Islet precursor cell (in vitro differentiated cells): ENCODE measurements at places on chromosomes 11 and 22.

DNA sequence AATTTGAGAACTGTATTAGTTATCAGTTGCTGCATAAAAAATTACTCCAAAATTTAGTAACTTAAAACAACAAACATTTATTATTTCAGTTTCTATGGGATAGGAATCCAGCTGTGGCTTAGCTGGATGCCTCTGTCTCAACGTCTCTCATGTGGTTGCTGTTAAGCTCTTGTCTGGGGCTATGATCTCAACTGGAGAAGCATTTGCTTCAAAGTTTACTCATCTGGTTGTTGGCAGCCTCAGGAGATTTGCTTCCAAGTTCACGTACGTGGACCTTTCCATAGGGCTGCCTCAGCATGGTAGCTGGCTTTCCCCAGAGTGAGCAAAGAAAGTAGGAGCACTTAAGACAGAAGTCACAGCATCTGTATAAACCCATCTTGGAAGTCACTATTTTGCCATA lies 144.9 kb upstream of the SESN3 start:
- DNase-seq: peak; percentile 52

GRCh38 chr11:46326813-46327416 lies 20.3 kb upstream of the DGKZ start:
- peak; percentile 56 for DNase-seq

GRCh38 chr11:115054570-115055538 lies 376.5 kb downstream of the NXPE2 start:
- DNase-seq: no peak

GRCh38 chr11:107648242-107648641 lies 57.3 kb downstream of the ELMOD1 start:
- DNase-seq: no peak

GRCh38 chr11:34068111-34068510 lies 16.6 kb downstream of the CAPRIN1 start:
- DNase-seq: no peak

- DNase-seq: no peak
Measured at GRCh38 chr11:114228435-114229411, 67.5 kb upstream of the NNMT start.

DNA sequence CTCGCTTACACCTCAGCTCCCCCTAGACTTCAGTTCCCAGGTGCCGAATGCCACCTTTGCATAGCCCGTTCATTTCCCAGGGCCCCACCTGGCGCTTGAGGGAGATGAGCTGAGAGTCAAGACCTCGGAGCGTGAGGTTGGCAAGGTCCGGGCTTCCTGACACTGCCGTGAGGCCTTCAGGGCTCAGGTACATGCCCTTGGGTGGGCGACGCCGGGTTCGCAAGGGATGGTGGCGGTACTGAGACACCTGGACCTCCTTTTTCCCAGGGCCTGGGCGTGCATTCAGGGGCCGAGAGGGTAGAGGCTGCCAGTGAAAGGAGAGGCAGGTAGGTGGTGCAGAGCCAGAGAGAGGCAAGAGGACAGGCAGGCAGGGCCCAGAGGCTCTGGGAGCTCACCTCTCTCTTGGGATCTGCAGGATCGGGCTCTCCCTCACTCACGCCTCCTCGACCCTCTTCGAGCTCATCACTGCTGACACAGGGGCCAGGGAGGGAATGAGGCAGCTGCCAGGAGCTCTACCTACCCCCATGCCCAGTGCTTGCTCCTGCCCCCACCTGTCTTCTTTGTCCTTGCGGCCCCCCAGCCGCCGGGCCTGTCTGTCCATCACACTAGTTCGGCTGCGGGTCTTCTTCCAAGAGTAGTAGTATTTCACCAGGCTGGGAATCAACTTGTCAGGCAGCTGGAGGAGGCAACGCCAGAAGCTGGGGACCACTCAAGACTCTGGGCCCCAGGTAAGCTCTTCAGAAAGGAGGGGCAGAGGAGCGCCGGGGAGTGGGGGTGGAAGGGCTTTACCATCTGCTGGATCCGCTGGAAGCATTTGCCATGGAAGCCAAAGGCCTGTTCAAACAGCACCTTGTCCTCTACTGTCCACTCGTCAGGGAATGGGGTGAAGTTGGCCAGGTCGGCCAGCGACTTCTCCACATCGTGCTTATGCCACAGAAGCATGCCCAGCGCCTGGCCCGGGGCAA lies 2.8 kb downstream of the RCOR2 start:
- DNase-seq: no peak

- DNase-seq: no peak
Measured at GRCh38 chr11:2394818-2395105, 5.8 kb upstream of the TSSC4 start.

GRCh38 chr11:30758518-30758917 lies 172.4 kb upstream of the MPPED2 start:
- no peak for DNase-seq

DNA sequence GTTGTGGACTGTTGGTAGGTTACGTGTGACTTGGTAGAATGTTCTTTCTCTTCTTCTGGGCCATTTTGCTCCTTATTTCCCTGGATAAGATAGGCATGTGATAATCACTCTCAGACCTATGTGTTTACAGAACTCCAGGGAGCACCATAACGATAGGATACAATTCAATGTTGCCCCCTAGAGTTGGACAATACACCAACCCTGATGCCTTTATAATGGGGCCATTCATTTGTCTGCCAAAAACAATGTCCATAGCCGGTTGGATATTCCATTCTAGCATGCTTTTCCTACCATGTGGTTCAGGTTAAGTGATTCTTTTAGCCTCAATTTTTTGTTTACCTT lies 60.5 kb downstream of the APIP start:
- DNase-seq: no peak

DNA sequence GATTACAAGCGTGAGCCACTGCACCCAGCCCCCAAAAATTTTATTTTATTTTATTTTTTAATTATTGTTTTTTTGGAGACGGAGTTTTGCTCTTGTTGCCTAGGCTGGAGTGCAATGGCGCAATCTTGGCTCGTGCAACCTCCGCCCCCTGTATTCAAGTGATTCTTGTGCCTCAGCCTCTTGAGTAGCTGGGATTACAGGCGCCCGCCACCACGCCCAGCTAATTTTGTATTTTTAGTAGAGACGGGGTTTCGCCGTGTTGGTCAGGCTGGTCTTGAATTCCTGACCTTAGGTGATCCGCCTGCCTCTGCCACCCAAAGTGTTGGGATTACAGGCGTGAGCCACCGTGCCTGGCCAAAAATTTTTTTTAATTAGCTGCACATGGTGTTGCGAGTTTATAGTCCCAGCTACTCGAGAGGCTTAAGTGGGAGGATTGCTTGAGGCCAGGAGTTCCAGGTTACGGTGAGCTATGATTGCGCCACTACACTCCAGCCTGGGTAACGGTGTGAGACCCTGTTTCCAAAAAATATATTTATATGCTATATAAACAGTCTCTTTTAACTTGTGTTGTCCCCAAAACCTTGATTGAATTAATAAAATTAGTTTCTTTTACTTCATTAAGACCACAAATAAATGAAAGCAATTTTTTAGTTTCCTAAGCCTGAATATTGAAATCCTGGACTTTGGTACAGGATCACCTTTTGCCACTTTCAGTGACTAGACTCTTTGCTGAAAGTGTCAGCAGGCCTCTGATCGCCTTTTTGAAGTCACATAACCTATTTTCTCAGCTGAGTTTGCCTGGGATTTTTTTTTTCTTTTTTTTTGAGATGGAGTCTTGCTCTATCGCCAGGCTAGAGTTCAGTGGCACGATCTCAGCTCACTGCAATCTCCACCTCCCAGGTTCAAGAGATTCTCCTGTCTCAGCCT lies 16.2 kb downstream of the ATG13 start:
- DNase-seq: no peak

- DNase-seq: no peak
Measured at GRCh38 chr11:15489281-15489680, 374.6 kb downstream of the INSC start.

DNA sequence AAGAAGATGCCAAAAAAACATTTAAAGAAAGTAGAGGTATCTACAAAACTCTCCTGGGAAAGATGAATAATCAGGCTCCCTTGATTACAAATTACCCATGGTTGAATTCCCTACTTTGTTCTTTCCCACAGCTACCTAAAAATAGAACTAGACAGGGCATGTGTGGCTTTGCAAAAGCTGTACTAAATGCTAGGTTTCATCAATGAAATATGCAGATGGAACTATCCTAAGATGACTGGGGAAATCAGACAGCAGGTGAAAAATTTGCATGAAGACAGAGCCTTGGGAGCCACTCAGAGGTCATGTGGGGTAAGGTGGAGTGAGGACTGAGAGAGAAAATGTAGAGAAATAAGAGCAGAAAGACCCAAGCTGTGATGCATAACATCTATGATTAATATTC lies 14.7 kb downstream of the LAYN start:
- no peak for DNase-seq

DNA sequence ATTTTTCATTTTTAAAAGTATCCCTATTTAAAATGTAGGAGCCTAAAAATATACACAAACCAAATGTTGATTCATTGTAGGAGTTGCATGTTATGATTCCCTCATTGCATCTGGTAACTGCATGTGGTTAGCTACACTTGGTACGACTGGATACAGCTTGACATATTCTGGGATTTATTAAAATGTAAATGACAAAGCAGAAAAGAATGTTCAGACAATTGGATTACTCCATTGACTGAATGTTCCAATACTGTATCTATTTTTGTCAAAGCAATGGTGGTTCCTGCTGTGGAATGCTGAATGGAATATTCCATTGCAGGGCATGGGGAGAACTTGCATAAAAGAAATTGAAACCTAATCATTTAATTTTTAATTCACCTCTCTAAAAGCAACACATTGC lies 30.8 kb downstream of the BLID start:
- no peak for DNase-seq

- no peak for DNase-seq
Measured at GRCh38 chr11:31656051-31656450, 146.5 kb downstream of the ELP4 start.

GRCh38 chr22:20590477-20591294 lies 83.3 kb downstream of the MED15 start:
- peak; percentile 53 for DNase-seq
